ENCODE measurements at places on chromosomes 2 and 18.

DNA sequence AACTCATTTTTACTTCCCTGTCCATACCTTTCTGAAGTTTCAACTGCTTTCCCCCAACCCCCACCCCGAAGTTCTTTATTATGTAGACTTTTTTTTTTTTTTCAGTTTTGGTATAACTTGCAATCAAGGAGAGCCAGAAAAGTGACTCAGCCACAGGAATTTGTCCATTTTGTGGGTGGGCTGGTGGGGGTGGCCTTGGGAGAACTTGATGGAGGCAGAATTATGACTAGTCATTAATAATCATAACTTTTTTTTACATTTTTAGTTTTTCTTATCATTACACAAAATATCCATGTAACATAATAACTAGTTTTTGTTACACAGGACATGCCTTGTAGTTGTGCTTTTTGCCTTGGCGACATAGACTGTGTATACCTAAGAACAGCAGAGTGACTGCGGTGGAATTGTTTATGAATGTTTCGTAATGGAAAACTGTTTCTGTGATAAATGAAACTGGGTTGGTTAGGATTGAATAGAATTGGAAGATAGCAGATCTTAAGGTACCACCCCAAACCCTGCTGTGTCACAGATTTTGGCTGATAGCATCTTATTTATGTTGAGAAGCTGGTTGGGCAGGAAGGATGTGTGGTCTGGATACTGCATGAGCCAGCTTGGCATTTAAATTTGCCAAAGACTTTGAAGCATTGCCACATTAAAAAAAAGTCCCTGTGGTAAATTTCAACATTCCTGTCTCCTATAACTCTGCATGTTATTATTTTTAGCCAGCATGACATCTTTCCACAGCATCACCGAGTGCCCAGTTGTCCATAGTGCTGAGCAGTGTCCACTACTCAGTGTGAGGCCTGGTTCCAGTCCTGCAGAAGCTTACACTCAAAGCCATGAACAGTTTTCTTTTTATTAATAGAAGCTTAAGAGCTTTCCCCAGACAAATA is 30.7 kb downstream of the LYPD6B start:
- DNase-seq: peak; percentile 13

DNA sequence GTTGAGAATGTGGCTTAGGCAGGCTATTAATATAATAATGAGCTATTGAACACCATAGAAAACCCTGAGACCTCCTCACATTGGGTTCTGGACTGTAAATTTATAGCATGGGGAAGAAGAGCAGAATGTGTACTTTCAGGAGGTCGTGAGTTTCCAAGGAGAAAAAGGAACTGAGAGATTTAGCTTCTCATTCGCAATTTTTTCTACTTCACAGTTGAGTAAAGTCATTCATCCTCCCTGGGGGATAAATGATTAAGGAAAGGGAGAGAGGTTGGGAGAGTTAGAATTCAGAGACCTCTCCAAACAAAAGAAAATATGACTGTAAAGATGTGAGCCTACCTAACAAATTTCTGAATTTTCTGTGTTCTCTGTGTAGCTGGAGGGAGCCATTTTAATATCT is 205.8 kb upstream of the CYRIA start:
- DNase-seq: no peak

GRCh38 chr2:239889641-239890121 is 135.5 kb downstream of the NDUFA10 start:
- no peak for DNase-seq

DNA sequence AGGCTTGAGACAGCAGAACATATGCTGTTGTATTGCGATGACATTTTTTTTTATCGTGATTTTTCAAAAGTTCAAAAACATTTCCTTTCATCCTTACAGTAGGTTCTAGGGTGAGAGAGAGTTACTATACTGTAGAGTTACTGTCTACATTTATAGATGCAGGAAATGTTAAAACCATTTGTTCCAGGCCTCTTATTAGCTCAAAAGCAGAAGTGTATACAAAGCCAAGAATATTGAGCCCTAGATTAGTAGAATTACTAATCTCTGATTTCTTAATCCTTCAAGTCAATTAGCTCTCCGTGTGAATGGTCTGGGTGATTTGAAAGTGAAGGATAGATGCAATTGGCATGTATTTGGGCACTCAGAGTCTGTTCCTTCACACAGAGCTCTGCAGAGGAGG is 73.1 kb downstream of the MAPRE2 start:
- no peak for DNase-seq

- no peak for DNase-seq
Measured at GRCh38 chr18:78666666-78667335, 312.8 kb upstream of the SALL3 start.

DNA sequence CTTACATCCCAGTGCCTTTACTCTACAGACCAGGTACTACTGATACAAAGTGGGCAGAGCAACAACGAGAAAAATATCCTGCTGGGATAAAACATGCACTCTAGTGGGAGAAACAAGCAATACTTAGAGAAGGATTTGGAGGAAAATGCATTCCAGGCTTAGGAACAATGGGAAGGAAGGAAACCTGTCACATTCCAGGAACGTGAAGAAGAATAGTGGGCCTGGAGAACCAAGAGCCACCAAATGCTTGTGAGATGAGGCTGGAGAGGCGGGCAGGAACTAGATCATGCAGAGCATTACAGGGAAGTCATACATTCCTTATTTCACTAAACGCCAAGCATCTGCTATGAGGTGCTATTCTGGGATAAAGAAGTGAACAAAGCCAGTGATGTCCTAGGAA is 342.3 kb downstream of the DCC start:
- DNase-seq: no peak

GRCh38 chr18:49778826-49779465 is 34.4 kb downstream of the ACAA2 start:
- DNase-seq: no peak

DNA sequence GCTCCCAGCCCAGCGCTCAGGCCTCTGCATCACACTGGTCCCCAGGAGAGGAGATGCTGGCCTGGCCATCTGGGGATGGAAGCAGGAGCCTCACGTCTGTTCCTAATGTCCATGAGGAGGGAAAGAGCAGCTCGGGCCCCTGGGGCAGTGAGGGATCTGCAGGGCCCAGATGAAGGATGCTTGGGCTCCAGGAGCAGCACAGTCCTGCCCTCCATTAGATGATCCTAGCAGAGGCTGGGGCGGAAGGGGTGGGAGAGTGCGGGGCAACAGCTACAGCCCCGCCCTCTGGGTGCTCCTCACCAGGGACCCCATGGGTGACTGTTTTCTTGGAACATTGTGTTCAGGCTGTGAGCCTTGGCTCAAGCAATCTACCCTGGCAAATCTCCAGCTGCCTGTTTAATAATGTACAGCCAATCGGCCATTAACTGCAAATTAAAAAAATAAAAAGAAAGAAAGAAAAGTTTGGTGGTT is 49.7 kb downstream of the TNS1 start:
- no peak for DNase-seq

DNA sequence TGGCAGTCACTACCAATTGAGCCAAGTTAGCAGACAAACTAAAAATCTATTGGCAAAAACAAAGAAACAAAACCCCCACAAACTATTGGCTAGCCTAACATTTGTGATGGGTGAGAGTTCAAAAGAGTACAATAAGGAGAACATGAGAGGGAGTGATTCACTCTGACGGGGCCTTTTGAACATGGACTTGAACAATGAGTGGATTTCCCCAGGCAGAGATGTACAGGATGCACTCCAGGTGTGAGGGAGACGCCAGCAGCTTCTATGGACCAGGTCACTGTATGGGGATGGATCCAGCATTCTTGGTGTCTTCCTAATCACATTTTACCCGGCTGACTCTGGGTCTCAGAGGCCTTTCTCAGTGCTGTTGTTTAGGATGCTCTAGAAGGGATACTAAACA is 167.5 kb upstream of the SMAD2 start:
- DNase-seq: no peak

- DNase-seq: no peak
Measured at GRCh38 chr18:29512203-29512602, 1335.3 kb upstream of the CDH2 start.

DNA sequence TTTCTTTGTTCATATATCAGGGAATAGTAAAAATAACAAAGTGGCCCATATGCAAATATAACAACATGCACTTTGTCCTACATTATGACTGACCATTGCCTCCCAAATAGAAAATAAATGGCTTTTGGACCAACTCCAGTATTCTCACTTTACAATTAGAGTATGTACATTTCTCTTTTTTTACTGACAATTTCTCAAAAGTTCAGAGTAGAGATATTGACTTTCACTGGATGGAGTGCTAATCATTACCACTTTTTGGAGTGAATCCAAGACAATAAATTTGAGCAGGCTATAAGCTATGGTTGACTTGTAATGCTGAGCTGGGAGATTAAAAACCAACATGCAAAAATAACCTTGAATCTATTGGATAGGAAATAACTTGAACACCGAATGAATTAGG is 987.4 kb downstream of the SUCLG1 start:
- no peak for DNase-seq

DNA sequence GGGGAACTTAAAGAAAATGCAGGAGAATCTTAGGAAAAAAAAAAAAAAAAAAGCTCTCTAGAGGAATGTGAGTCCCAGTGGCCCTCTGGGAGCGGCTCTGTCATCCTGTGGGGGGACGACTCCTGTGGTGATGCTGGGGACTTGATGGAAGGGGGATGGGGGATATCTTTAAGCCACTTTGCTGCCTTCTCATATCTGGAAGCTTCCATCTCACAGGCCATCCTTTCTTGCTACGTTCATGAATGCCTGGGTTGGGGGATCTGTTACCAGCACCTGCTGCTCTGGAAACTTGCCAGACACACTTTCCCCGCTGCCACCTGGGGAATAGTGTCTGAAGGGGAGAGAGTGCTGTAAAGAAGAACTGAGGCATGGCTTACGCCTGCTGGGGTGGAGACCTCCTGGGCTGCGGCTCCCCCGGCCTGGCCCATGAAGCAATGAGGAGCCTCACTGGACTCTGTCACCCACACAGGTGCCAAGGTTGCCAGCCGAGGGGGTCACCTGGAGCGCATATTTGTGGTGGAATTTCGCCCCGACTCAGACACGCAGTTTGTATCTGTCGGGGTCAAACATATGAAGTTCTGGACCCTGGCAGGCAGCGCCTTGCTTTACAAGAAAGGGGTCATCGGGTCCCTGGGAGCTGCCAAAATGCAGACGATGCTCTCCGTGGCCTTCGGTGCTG is 92.8 kb downstream of the RTN4 start:
- no peak for DNase-seq

- DNase-seq: no peak
Measured at GRCh38 chr18:69951182-69951581, 3.5 kb upstream of the CD226 start.

DNA sequence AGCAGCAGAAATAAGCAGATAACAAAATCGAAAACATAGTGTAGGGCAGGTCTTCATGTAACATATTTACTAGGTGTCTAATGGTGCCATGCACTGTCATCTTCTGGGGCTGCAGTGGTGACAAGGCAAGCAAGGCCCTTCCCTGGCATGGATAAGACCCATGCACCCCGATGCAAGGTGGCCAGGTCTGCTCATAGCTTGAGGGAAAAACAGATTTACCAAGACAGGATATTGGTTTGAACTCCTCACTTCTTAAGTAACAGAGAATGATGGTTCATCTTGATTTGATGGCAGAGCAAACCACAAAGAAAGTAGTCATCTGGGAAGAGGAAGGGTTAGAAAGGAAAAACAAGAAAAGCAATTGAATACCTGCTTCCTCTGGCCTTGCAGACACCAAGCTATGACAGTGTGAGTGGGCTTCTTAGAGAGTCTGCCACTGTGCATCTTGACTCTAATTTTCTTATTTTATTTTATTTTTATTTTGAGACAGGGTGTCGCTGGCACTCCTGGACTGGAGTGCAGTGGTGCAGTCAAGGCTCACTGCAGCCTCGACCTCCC is 35.8 kb upstream of the EML6 start:
- DNase-seq: no peak

DNA sequence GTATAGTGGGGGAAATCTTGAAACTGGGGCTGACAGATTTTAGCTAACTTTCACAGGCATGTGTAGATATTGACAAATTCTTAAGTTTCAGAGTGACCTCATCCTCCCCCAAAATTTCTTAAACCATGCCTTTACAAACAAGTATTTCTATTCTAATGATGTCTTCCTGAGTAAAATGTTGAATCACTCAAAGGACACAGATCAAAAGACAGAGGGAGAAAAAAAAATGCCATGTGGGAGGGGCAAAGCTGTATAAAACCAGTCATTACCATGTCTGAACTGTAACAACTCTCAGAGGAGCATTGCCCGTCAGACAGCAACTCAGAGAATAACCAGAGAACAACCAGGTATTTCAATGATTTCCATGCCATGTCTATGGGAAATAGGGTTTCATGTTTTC is at the start of gene SERPINB2:
SERPINB2 (plus strand) TSS at position 282 of the 400 bp plus-strand sequence. CDS start 3,740 bp downstream, outside the sequence.
- DNase-seq: no peak

DNA sequence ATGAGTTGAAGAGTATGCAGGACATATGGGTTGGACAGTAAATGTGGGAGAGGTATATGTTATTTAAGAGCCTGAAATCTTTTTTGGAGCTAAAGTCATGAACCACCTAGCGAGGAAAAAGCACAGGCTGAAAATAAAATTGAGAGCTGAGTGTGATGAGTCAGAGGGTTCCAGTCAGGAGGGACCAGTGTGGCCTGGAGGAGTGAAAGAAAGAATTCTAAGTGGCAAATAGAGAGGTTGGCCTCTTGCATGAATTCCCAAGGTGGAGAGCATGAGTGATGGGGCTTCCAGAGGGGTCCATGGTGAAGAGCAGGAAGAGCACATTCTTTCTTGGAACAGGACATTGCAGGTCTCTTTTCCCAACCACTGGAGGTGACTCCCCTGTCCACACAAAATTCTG is 282.6 kb downstream of the TDRD15 start:
- DNase-seq: no peak

DNA sequence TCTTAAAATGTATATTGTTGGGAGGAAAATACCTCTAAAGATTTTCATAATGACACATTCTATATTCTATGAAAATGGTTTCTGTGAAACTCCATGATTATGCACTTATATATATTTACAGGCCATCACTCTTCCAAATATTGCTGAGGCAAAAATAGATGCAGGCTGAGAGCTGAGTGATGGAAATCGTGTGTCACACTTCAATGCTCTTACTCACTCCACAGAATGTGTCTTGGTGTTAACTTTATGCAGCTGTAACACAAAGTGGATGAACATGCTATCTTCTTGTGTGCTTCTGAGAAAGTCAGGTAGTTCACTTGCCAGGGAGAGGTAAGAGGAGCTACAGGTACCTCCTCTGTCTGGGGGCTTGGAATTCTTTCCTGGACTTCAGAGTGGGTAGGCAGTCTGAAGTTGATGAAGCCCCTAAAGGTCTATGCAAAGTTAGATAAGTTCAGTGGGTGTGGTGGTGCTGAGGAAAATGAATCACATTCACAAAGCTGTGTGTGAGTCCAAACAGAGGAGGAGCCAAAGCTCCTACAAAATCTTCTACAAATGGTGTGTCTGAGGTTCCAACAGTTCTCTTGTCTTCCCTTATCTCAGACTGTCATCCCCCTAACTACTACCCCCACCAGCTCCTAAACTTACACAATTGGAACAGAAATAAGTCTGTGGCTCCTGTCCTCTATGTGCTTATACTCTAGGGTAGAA is 74.2 kb upstream of the ST6GAL2 start:
- DNase-seq: no peak

- no peak for DNase-seq
Measured at GRCh38 chr2:88606371-88607030, 20.8 kb downstream of the EIF2AK3 start.

GRCh38 chr18:42330296-42330695 is 375.3 kb downstream of the PIK3C3 start:
- no peak for DNase-seq

- DNase-seq: no peak
Measured at GRCh38 chr18:63550068-63550467, 7.9 kb downstream of the SERPINB12 start.

Measured in stimulated activated CD8-positive, alpha-beta memory T cell treated with anti-CD3 and anti-CD28 coated beads, Interleukin-15, amount 100 ng/mL, for 4 hours (primary cell).